Stomach (tissue), 19 donors: ENCODE measurements at places on chromosomes 4 and X. TPM values are rescaled to one million over a fixed set of nuclear protein-coding genes. Genes with fewer than 3 reads are reported as not detected.

The CDS1 gene
- polyA plus RNA-seq, result 3.2 TPM

The CORIN gene
- polyA plus RNA-seq, result 0.31 TPM

The GAGE12E gene
- not detected for polyA plus RNA-seq

The CXorf38 gene
- 4.4 TPM for polyA plus RNA-seq

The CFAP47 gene
- polyA plus RNA-seq, result not detected

The IL15 gene
- 9.8 TPM for polyA plus RNA-seq

The CDKL2 gene
- polyA plus RNA-seq, result 0.19 TPM

The MAGEA11 gene
- not detected for polyA plus RNA-seq

The SGCB gene
- 9.2 TPM for polyA plus RNA-seq

The MGAT4D gene
- polyA plus RNA-seq, result not detected
